Immature natural killer cell (primary cell): ENCODE measurements at places on chromosomes 16 and 17. TPM values are rescaled to one million over a fixed set of nuclear protein-coding genes. Genes with fewer than 3 reads are reported as not detected.
A peak's percentile ranks its signal among the peaks of the same experiment; 100 is the strongest.

Gene CD300LF
- polyA plus RNA-seq = 2.0 TPM

Gene PRSS21
- polyA plus RNA-seq = 11.0 TPM

DNA sequence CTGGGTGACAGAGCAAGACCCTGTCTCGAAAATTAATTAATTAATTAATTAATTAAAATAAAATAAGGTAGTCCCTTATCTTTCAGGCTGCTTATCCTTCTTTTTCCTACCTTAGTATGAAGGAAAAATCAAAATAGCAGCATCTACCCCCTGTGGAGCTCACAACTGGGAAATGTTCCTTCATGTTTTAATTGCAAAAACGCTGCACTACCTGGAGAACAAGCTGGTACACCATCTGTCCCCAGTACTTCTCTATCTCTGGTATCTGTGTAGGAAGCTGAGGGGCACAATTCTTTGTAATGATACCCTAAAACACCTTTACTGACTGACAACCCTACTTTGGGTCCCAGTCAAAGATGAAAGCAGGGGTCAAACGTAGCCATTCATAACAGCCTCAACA lies 55.1 kb upstream of the MNT start:
- peaks cover 12% of the 10 kb centered on the region for H3K36me3 ChIP-seq
- peaks cover 1% of the 10 kb centered on the region for H3K4me1 ChIP-seq
- H3K27me3 ChIP-seq = no peaks in the 10 kb centered on the region
- no peak overlapping the region for H3K27ac ChIP-seq

- DNase-seq = no peak
- peaks cover 7% of the 10 kb centered on the region for H3K36me3 ChIP-seq
- peak overlapping the region; percentile 82 for H3K4me3 ChIP-seq
- H3K27me3 ChIP-seq = peaks cover 11% of the 10 kb centered on the region
Measured at GRCh38 chr17:64775701-64776570, 113.8 kb upstream of the SMURF2 start.

- DNase-seq = no peak
- peaks cover 14% of the 10 kb centered on the region for H3K27me3 ChIP-seq
- H3K4me1 ChIP-seq = peaks cover 33% of the 10 kb centered on the region
- H3K27ac ChIP-seq = no peak overlapping the region
- H3K36me3 ChIP-seq = peaks cover 33% of the 10 kb centered on the region
Measured at GRCh38 chr17:45241328-45242028, 19.8 kb downstream of the FMNL1 start.
